NCI-H1417 (cell line): ENCODE measurements at places on chromosomes 2 and 18.

DNA sequence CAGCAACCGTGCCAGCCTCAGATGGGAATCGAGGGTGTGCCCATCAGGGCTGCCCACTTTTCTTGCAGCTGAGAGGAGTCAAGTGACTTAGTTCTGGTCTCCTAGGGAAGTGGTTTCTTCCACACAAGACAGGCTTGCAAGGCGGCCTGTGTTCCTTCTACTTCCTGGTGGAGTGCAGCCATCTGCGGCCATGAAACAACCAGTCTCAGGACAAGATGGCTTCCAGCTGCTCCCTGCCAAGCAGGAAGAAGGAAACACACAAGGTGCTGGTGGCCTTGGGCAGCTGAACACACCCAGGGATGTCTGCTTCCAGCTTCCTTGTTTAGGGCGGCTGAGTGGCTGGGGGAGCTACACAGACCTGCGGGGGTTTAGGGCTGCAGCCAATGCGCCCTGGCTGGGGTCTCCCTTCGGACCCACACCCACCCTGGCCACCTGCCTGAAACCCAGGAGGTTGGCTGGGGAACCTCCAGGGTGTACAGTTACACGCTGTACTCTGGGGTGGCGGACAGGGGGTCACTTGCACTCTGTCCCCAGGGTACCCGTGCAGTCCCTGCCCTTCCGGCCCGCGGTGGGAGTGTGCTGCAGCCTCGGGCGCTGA is 34.7 kb downstream of the PTPN18 start:
- DNase-seq = no peak

GRCh38 chr18:60232541-60232940 is 140.0 kb downstream of the MC4R start:
- DNase-seq = no peak

- DNase-seq = peak; percentile 61
Measured at GRCh38 chr2:134491771-134492441, 226.9 kb downstream of the TMEM163 start.

- DNase-seq = no peak
Measured at GRCh38 chr2:169007356-169007755, 23.8 kb downstream of the ABCB11 start.

- DNase-seq = no peak
Measured at GRCh38 chr2:60972889-60973656, 44.4 kb upstream of the PEX13 start.

DNA sequence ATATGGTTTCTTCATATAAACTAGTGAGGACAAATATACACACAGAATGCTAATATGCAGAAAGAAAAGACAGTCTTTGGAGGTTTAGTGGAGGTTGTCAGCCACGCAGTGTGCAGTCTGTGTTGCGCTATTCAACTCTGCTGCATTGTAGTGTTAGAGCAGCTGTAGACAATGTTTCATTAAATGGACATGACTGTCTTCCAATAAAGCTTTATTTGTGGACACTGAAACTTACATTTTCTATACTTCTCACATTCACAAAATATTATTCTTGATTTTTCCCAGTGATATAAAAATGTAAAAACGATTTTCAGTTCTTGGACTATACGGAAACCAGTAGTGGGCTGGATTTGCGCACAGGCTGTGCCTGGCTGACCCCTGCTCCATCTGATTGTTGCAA is 13.3 kb downstream of the TTC27 start:
- no peak for DNase-seq
